SK-MEL-5 (cell line): ENCODE measurements at places on chromosomes 13 and 19.

DNA sequence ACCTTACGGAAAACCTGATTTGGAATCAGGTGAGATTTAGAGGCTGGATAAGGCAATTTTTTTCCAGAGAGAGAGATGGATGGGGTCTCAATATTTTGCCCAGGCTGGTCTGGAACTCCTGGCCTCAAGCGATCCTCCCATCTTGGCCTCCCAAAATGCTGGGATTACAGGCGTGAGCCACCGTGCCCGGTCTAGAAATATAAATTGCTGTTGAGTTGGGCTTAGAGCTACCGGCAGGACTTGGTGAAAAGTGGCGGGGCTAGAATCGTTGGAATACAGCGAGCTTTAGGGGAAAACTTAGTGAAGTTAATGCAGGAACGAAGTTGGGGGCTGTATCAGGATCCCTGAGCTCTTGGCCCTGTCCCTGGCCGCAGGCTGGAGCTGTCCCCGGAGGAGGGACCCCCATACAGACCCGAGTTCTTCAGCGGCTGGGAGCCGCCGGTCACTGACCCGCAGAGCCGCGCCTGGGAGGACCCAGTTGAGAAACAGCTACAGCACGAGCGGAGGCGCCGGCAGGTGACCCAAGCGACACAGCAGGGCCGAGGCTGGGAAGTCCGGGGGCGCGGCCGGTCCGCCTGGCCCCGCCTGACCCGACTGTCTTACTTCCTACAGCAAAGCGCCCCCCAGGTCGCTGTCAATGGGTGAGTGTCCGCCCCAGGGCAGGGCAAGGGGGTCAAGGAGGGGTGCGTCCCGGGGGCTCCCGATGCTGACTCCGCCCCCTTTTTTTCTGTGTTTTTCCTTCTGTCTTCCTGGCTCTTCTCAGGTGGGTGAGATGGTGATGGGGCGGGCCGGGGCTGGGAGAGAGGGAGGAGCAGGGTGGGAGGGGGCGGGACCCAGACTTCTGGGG is 7.6 kb downstream of the EPS8L1 start:
- DNase-seq: no peak

DNA sequence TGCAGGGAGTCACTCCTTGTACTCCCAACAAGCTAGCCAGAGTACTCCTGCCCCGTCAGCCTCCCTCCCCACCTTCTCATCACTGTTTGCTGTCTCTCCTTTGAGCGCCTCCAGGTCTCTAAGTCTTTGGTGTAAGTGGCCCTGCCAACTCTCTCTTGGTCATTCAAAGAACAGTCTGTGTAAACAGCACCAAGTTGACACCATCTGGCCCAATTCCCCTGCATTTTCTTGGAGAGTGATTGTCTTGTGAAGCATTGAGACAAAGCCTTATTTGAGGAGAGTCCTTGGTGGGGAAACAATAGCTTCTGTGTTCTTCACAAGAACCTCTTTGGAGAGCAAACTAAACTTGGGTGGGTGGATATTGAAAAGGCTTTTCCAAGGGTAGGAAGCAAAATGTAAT is 114.6 kb upstream of the RNF113B start:
- peak; percentile 100 for DNase-seq

GRCh38 chr13:103325672-103326071 is 259.5 kb upstream of the SLC10A2 start:
- no peak for DNase-seq

GRCh38 chr19:49676136-49676783 is 811 bp upstream of the PRMT1 start:
- DNase-seq: peak; percentile 84
